GM03348 (cell line): ENCODE measurements at places on chromosomes 2 and 18.
A peak's percentile ranks its signal among the peaks of the same experiment; 100 is the strongest.

DNA sequence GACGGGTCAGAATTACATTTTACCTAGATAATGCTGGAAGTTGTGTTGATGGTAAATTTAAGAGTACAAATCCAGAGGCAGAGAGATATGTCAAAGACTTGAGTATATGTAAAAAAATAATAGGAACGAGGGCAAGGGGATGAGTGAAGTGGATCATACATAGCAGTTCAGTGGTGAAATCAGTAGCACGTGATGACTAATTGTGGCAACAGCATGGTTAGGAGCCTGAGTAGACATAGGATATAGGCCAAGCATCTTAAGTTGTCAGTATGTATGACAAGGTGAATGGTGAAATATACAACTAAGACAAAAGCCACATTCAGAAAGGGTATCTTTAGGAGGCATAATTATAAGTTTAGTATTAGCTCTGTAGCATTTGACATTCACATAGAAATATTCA, 826.5 kb upstream of the PIK3C3 start:
- DNase-seq, result no peak

DNA sequence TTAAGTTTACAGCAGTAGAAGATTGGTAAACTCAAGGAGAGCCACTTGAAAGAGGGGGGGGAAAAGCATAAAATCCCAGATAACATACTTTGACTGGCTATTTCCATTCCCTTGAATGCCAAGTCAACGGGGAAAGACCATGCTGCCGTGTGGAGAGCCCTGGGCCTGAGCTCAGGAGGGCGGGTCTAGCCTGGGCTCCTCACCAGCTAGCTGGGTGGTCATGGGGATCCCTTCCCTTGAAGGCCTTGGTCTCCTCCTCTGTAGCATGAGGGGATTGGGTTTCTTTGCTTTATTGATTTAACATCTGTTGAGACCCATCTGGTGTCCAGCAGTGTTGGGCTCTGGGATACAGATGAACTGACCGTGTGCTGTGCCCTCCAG, 35.0 kb downstream of the TEX51 start:
- no peak for DNase-seq

GRCh38 chr2:138718405-138718804, 61.8 kb downstream of the NXPH2 start:
- DNase-seq, result no peak

DNA sequence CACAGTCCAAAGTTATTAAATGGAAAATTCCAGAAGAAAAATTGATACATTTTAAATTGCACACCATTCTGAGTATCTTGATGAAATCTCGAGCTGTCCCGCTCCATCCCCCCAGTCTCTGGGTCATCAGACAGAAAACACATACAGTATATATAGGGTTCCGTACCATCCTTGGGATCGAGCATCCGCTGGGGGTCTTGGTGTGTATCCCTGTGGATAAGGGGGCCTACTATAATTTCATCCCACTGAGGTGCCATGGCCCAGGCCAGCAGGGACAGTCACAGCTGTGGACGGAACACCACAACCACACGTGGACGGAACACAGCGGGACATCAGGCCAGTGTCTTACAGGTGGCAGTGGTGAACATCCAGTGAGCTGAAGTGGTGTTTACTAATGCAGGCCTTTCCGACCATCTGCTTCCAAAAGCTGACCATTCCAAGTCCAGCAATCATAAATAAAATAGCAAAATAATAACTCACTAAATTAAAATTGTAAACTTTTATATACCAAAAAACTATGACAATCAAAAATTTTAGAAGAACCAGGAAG, 14.0 kb downstream of the TWIST2 start:
- DNase-seq, result no peak

GRCh38 chr2:210318486-210318885, 3.5 kb upstream of the MYL1 start:
- no peak for DNase-seq

- DNase-seq, result no peak
Measured at GRCh38 chr18:23284629-23285028, 149.3 kb downstream of the CABLES1 start.

DNA sequence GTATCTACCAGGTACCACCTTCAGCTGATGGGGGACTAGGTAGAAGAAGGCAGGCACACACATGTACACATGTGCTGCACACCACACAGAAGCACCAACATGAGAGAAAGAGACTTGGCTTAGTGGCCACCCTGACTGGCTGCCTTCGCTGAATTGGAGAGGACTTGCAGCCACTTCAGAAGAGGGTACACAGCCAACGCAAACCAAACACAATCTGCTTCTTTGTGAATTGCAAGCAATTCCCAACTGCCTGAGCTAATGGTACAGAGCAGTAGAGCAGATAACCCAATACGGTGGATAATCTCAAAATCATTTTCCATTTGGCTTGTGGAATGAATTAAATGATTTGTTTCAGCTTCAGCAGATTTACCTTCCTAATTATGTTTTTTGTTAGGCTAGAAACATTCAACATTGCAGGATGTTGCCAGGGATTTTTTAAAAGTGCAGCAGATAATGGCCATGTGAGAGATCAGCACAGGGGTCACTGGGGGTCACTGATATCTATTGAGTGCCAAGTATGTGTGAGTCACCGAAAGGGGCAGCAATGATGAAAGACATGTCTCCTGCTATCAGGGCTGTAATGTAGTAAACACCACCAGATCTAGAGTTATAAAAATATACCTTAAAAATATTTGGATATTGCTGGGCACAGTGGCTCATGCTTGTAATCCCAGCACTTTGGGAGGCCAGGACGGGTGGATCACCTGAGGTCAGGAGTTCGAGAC, 652.6 kb downstream of the BCL11A start:
- no peak for DNase-seq

- no peak for DNase-seq
Measured at GRCh38 chr2:241211276-241211675, 22.8 kb downstream of the ANO7 start.

DNA sequence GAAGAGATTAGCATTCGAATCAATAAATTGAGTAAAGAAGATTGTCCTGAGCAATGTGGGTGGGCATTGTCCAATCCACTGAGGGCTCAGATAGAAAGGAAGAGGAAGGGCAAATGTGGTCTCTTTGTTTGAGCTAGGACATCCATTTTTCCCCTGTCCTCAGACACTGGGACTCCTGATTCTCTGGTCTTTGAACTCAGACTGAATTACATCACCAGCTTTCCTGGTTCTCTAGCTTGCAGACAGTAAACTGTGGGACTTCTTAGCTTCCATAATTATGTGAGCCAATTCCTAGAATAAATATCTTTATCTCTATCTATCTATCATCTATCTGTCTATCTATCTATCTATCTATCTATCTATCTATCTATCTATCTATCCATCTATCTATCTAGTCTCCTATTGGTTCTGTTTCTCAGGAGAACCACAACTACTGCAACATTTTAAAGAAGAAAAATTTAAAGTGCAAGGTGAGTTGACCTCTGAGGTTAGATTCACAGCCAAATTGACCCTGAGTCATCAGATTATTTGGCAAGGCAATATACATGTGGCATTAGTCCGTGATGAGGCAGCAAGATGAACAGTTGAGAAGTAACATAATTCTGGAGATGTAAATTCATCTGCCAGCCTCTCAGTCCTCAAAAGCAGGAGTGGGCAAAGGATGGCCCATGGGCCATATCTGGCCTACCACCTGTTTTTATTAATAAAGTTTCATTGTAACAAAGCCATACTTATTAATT, 191.4 kb downstream of the PDE11A start:
- no peak for DNase-seq

- no peak for DNase-seq
Measured at GRCh38 chr18:22318745-22319407, 98.8 kb downstream of the CTAGE1 start.

DNA sequence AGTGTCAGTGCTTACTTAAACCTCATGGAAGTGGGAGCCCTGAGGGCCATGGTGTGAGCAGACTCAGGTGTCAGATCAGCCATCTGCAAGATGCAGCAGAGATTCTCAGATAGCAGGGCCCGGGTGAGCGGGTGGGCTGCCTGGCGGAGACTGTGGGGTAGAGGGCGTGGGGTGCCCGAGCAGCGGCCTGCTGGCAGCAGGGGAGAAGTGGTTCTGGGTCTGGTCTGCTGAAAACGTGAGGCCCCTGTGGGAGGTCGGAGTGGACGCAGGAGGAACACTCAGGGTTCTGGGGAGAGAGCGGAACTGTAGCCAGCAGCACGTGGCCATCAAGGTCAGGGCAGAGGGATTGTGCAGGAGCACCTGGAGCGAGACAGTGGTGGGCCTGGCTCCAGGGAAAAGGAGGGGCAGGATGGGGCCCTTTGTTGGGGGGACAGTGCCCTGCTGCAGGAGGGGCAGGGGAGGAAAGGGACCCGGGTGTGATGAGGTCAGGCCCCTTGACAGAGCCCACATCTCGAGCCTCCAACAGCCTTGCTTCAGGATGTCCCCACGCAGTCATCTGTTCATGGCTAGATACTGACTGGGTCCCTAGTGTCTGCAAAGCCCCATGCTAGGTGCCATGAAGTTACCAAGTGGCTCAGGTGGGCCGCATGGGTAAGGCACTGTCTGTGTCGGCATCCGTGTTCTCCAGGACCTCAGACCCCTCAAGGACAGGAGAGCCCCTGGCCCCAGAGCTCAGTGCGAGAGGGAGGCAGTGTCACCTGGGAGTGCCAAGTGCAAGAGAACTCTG, 2.7 kb upstream of the ESPNL start:
- no peak for DNase-seq

DNA sequence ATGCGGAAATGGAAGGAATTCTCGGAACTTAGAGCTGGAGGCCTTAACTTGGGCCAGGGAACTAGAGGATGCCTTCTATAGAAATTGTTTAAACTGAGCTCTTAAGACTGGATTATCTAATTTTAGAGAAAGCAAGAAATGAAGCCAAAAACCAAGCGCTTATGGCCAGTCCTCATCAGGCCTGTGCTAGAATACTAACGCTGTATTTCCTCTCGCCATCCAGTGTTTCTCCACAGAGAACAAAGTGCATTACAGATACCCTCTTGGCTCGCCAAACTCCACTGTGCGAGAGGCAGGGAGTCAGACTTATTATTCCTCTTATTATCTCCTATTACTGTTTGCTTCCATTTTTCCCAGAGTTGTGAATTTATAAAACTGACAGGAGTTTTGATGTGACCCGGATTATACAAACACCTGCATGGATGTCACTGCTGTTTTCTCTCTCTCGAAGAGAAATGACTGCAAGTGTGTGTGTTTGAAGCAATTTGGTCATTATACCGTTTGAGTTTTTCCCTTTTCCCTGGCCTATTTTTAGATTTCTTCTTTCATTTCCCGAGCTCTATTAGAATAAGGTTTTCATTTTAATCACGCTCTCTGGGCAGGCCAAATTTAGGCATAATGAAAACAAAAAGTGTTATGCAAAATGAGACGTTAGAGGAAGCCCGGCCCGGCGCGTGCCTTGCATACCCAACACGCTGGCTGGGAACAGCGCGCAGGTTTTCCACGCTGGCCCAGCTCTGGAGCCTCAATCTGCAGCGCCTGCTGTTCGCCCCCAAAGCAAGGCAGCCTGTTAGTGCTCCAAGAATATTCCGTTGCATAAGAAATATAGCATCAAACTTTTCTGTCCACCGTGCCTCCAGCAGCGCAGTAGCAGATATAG, 103.3 kb downstream of the ALK start:
- no peak for DNase-seq

- DNase-seq, result no peak
Measured at GRCh38 chr2:190678444-190679162, 29.7 kb downstream of the NAB1 start.

- DNase-seq, result no peak
Measured at GRCh38 chr2:100239486-100240210, 82.7 kb downstream of the LONRF2 start.

- DNase-seq, result no peak
Measured at GRCh38 chr2:223668302-223668998, 66.3 kb upstream of the SCG2 start.

DNA sequence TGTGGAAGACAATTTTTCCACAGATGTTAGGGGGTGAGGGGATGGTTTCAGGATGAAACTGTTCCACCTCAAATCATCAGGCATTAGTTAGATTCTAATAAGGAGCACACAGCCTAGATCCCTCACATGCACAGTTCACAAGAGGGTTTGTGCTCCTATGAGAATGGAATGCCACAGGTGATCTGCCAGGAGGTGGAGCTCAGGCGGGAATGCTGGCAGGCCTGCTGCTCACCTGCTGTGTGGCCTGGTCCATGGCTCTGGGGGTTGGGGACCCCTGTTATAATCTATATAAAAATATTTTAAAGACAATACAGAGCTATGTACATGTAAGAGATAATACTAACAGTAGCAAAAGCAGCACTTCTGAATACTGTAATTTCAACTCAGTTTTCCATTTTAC, 19.2 kb downstream of the CWC22 start:
- no peak for DNase-seq

DNA sequence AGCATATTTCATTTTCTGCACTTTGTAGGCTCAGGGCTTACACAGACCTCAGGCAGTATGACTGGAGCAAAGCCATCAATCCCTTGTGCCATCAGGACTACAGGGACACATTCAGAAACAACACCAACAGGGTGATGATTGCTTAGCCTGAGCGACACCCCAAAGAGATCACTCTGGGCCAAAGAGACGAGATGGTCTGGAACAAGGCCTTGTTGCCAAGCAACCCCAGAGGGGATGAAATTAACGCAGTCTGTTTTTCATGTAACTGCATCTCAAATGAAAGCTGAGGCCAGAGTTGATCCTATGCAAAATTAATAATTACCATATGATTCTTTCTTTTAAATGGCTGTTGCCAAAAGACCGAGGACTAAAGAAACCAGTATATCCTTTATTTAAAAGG, 20.2 kb upstream of the B3GNT2 start:
- no peak for DNase-seq

GRCh38 chr2:115234737-115235136, 792.3 kb downstream of the DPP10 start:
- DNase-seq, result no peak

DNA sequence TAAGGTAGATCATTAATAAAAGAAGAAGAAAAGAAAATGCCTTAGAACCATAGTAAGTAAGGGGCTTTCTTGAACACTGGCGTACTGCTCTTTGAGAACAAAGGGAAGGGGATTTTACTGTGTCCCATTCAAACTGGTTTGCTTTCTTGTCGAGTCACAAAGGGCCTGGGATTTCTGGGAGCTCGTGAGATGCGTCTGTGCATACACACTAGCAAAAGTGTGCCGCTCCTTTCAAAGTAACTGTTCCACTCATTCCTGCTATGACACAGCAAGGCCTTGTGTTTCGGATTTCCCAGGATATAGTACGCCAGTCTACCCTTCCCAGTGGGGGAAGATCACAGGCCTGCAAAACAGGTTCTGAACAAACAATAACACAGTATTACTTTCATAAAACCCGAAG, 93.0 kb downstream of the KCTD18 start:
- no peak for DNase-seq

DNA sequence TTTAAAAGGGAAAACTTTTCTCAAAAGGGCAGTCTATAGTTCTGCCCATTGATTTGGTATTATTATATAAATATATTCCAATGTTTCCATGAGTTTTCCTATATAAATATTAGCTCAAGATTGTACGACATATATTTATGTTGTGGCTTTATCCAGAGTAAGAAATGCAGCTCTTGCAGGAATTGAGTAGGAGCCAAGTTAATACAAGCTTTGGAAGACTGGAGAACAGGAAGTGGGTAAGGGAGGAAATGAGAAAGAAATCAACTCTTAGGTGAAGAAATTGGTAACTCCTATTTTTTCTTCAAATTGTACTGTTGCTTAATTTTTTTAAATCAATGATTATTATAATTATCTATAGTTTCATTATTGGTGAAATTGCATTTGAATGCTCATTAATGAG, 105.4 kb upstream of the FAM117B start:
- peak; percentile 50 for DNase-seq

GRCh38 chr2:46351098-46351749, 54.0 kb downstream of the EPAS1 start:
- DNase-seq, result no peak
